Calu3 (cell line): ENCODE measurements at places on chromosomes 2 and 18.
A peak's percentile ranks its signal among the peaks of the same experiment; 100 is the strongest.

- no peak for DNase-seq
These were observed 50.2 kb downstream of the CABYR start for GRCh38 chr18:24189007-24189528.

DNA sequence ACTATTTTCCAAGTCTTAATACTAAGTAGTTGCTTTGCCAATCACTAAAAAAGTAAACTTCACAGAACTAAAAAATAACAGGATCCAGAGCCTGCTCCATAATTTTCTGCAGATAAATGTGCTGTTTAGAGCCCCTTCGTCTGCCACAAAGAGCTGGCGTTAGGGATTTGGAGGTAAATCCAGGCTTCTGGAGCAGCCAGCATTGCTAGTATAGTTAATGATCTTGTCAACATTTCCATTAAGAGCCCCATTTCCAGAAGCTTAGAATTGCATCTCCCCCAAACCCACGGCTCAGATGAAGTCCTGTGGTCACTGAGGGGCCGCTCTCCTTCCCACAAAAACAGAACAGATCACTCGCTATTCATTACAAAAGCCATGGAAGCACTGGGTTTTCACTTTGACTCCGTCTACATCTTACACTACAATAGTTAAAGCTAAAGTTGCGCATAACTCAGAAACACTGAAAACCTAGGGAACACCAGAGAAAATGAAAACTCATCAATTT is 41.9 kb downstream of the ZNF516 start:
- no peak for DNase-seq

GRCh38 chr18:35197296-35197695 is 43.5 kb upstream of the ZNF397 start:
- no peak for DNase-seq

DNA sequence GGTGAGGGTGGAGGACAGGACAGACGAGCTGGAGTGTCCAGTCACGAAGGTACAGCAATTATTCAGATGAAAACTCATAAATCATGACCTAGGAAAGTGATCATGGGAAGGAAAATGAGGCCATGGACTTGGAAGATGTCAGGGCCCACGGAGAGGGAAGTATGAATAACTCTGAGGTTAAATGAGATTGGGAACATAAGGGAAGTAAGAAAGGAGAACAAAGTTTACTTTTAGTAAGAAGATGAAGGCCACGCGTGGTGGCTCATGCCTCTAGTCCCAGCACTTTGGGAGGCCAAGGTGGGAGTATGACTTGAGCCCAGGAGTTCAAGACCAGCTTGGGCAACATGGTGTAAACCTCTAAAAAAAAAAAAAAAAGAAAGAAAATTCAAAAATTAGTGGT is 56.2 kb downstream of the AQP4 start:
- no peak for DNase-seq

DNA sequence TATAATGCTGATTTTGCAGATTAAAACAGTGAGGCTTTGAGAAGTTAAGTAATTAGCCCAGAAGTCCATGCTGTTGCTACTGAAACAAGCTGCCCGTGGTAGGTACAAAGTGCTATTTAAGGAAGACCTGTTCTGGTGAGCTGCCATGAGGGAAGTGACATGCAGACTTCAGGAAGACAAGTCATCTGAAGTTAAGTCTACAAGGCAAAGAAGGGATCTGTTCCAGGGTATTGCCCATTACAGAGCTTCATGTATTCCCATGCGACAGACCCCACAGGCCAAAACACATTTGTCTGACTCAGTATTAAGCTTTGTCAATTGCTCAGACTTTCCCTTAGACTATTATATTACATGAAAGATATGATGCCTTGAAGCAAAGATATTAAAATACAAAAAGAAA is 520.8 kb downstream of the FBXO15 start:
- no peak for DNase-seq

DNA sequence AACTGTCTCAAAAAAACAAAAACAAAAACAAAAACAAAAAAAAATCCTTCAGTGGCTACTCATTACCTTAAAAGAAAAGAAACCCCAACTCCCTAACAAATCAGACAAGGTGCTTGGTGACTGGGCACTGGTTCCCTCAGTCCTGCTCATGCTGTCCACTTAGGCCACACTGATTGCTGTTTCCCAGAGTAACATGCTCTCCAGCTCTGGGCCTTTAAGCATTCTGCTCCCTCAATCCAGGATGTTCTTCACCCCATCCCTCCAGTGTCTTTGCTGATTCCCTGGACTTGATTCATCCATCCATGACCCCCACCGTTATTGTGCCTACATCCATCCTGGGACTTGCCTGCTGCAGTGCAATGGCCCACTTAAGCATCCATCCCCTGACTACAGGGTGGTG is 16.4 kb upstream of the XPO1 start:
- DNase-seq, result no peak

- no peak for DNase-seq
These were observed 94.6 kb downstream of the GLI2 start for GRCh38 chr2:120830096-120830830.

DNA sequence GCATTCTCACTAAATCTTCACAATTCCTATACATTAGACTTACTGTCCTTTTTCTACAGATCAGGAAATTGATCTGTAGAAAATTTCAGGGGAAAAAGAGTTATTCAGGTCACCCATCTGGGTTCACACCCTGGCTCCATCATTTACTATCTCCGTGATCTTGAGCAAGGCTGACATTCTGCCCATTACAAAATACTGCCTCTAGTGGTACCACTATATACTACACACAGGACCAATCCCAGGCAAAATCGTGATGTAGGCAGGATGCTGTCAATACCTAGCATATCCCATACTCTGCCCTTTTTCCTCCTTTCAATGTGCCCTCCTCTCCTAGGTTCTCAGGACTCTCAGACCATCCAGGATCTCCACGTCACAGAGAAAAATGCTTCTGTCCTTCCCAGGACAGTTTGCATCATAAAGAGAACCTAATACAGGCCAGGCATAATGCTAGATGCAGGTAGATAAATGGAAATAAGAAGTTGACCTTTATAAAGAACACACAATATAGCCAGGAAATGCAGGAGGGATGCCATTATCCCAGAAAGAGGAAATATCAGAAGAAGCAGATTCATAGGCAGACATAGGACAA is 101.9 kb downstream of the CDH20 start:
- peak; percentile 23 for DNase-seq

DNA sequence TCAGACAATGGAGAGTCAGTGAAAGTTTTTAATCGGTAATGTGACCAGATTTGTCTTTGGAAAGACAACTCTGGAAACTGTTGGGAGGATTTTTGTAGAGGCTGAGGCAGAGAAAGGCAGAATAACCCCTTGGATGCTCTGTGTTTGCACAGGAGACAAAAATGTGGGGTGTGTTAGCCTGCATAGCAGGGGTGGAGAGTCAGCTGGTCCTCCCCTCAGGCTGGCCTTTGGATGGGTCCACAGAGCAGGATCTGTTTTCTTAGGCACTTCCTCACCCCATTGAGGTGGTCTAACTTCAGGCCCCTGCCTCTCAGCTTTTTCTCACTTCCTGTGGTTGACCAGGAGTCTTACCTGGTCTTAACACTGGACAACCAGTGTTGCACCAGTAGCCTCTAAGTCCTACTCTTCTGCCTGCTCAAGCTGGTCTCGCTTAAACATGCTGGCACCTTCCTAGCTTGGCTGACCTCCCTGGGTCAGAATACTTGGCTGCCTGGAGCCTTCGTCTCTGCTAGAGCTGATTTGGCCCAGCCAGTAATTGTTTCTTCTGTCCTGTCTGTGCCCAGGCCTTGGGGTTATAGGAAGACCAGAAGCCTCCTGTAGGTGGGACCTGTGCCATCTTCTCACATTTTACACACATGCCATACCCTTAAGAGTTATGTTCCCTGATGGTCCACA is 259.8 kb upstream of the RASGRP3 start:
- no peak for DNase-seq

DNA sequence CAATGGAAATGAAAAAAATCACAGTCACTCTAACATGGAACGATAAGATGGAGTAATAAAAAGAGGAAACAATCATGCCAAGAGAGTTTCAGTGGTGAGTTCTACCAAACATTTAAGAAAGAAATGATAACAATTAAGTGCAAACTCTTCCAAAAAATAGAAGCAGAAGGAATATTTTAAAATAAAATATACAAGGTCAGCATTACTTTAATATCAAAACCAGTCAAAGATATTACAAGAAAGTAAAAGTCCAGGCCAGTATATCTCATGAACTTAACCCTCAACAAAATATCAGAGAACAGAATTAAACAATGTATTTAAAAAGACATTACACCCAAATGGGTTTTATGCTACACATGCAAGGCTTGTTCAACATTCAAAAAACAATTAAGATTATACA is 829.4 kb downstream of the TRIB2 start:
- no peak for DNase-seq

GRCh38 chr18:906416-907114 is 1.9 kb downstream of the ADCYAP1 start:
- no peak for DNase-seq

DNA sequence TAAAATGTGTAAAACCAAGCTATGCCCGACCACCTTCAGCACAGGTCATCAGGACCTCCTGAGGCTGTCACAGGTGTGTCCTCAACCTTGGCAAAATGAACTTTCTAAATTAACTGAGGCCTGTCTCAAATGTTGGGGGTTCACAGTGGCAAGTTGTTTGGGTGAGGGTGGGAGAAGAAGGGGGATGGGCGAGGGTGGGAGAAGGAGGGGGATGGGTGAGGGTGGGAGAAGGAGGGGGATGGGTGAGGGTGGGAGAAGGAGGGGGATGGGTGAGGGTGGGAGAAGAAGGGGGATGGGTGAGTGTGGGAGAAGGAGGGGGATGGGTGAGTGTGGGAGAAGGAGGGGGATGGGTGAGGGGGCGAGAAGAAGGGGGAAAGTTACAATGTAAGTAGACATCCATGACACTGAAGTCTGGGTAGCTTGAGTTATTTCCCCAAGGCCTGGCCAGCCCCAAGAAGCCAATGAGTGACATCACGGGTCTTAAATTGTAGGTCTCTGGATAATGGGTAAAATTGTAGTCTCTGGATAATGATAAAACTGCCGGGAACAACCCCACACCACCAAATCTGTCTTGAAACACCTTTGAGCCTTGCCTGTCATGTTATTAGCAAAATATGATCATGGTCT is 56.3 kb downstream of the TIMM21 start:
- no peak for DNase-seq
